SK-N-MC (cell line): ENCODE measurements at places on chromosomes 12 and 14.

DNA sequence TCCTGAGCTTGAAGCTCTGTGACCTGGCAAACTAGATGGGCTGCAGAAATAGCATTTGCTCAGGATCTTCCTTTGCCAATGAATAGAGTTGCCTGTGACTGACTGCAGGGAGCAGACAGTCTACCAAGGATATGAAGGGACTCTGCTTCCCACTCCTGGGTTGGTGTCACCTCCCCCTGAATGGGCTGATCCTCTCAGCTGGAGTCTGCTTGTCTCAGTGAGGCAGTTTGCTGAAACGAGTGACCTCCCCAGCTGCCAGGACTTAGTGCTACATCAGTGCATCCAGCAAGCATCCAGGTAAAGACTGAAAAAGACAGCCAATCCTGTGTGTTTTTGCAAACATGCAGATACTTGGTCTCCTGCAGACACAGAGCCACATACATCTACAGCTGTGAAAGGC lies 28.5 kb downstream of the PAH start:
- DNase-seq, result no peak

GRCh38 chr12:54300225-54300731 lies 537 bp downstream of the NFE2 start:
- no peak for DNase-seq

DNA sequence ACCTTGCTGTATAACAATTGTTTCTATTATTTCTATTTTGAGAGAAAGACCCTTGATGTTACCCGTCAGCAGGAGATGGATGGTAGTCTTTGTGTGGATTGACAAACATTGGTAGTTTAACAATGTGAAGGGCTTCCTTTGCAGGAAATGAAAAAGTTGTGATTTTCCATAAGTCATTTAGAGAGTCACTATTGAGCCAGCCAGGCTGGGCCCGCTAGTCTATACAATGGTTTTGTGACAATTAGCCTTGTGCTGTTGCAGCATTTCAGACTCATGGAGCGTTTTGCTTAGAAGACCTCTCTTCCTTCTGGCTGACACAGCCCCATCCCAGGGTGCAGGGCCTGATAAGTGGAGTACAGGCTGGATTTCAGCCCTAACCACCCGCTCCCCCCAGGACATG lies 18.3 kb upstream of the SLC38A2 start:
- DNase-seq, result no peak

- DNase-seq, result no peak
Measured at GRCh38 chr12:114286145-114286544, 119.8 kb downstream of the TBX5 start.

- no peak for DNase-seq
Measured at GRCh38 chr14:105019861-105020814, 745 bp downstream of the CDCA4 start.

DNA sequence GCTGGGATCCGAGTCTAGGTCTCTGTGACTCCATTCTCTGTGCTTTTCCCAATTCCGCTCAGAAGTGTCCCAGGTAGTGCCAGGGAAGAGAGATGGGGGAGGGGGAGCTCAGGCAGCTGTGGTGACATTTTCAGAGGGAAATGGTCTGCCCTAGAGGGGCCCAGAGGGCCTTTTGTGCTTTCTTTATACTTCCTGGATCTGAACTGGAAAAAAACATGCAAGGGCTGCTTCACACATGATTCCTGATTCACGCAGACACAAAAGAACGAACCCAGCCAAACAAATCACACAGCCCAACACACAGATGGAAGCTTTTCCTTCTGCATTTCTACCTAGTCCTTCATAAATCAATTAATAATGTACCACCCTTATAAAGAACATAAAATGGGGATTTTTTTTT lies 26.5 kb downstream of the GPR68 start:
- DNase-seq, result no peak

DNA sequence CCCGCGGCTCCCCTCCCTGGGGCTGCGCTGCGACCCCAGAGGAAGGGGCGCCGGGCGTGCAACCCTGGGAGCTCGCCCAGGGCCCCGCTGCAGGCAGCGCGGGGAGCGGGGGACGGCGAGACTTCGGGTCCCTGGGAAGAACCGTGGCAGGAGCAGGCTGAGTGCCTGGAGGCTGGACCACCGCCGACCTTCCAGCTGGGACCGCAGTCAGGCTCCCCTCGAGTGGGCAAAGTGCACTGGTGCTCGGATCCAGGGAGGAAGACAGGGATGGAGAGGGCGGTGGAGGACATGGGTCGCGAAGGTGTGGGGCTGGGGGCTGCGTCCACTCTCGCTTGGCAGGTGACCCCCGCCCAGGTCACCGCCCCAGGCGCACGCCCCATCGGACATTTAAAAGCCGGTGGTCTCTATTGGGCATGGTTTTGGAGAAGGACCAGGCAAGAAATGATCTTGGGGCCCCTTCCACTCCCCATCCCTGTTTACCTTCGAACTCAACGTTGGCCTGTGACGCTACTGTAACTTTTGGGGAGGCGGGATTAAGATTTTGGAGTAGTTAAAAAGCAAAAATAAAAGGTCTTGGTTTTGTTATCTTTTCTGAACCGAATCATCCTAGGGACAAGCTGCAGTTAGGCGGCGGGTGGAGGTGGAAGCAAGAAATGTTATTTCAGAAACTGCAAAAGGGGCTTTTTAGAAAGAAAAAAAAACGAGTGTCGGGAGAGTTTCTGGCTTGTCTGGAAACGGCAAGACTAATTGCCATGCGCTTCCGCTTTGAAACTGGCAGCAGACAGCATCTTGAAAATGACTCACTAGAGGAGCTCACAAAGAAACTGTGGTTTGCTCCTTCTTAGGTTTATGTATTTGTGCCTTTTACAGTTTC lies 1.0 kb downstream of the ELK3 start:
- DNase-seq, result peak; percentile 90

- no peak for DNase-seq
Measured at GRCh38 chr14:77309131-77309530, 11.6 kb downstream of the POMT2 start.

GRCh38 chr12:54173066-54173726 lies 15.6 kb downstream of the SMUG1 start:
- no peak for DNase-seq

- peak; percentile 12 for DNase-seq
Measured at GRCh38 chr12:63151623-63152320, 771 bp upstream of the AVPR1A start.

DNA sequence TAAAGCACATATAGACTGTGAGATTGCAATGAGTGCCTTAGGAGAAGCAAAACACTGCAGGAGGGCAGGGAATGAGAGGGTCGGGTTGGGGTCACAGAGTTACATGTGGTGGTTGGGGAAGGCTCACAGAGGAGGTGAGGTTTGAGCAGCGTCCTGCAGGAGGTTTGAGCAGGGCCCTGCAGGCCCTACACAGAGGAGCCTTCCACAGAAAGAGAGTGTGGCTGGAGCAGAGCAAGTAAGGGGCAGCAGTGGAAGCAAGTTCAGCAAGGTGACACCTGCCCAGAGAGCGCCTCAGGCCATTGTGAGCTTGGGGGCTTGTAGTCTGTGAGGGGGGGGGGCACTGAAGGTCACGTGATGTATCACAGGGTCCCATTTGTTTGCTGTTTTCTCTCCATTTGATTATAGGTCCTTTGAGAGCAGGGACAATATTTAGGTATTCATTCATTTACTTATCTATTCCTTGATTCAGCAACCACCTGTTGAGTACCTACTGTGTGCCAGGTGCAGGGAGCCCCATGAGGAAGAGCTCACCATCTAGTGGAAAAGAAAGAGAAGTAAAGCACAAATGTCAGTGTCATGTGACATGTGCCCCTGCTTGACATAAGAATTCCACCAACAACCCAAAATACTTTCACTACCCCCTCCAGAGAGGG lies 56.6 kb downstream of the GALNT16 start:
- DNase-seq, result no peak

DNA sequence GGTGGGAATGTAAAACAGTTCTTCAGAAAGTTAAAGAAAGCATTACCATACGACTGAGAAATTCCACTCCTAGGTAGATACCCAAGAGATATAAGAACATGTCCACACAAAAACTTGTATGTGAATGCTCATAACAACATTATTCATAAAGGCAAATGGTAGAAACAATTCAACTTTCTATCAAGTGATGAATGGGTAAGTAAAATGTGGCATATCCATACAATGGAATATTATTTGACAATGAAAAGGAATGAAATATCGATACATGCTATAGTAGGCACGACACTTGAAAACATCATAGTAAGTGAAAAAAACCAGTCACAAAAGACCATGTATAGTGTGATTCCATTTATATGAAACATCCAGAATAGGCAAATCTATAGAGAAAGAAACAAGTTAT lies 71.3 kb downstream of the GALNT8 start:
- no peak for DNase-seq

GRCh38 chr12:94263011-94263811 lies 114.8 kb downstream of the PLXNC1 start:
- DNase-seq, result no peak

GRCh38 chr12:26838888-26839416 lies 6.0 kb upstream of the ITPR2 start:
- DNase-seq, result no peak

DNA sequence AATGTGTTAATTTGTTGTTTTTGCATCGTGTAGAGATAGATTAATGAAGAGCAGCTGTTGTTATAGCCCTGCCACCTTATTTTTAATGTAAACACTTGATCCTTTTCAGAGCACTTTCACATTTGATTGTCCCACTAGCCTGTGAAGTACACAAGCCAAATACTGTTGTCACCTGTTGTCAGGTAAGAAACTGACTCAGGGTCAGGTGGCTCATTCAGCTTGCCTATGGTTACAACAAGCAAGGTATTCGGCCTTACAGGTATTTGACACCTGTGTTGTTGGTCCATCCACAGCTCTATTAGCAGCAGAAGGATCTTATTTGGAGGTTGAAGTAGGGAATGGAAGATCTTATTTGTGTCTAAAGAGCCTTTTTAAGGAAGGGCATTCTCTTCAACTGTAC lies 108.9 kb downstream of the GPR135 start:
- DNase-seq, result no peak

DNA sequence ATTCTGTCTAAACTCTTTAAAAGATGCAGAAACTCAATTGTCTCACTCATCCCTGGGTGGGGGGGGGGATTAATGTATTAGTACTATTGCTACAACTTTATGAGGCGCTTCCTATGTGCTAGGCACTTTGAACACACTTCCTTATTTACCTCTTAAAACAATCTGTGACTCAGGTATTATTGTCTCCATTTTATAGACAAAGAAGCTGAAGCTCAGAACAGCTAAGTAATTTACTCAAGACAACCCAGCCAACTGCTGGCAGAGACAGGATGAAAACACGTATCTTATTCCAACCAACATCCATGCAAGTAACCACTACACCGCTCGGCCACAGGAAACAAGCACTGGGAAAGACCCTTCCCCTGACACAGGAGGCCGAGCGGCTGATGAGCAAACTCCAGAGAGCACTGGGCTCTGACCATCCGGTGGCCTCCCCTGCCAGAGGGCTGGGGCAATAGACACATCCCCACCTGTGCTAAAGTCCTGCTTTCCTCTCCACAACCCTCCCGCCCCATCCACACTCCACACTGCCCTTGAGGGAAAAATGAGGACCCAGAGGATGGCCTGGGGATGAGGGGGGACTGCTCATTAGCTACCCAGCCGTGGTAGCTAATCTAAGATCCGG lies 244.2 kb downstream of the DPF3 start:
- no peak for DNase-seq

GRCh38 chr12:124506145-124506831 lies 61.1 kb downstream of the NCOR2 start:
- no peak for DNase-seq

DNA sequence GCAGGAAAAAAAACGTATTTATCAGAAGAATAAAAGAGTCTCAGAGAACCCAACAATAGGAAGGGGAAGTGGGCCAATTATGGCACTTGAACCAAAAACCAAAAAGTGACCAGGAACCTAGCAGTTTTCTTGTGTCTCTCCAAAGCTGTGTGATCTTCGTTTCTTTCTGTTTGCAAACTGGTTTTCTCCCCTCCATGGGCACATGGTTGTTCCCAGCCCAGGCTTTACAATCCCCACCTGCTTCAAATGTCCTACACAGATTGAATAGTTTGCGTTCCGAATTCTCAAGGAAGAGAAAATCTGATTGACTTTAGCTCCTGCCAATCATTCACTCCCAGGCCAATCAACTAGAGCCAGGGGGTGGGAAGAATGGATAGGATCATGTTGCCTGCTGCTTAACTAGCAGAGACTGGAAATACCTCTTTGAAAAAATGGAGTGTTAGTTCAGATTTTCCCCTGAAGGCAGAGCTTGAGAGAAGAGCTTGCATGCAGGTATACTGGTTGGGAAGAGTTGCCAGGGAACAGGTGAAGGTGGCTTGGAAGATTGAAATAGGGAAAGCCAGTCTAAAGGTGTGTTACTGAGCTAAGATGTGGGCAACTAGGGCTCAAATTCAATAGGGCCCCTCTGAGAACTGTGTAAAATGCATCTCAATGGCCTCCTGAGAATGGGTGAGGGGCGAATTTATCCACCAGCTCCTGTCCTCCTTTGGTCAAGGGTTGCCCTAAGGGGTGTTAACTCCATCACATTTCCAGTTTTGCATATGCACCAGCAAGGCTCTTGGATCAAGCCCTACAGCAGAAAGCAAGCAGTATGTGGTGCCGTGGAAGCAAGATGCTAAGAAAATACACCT lies 106.4 kb upstream of the SRRM4 start:
- no peak for DNase-seq

DNA sequence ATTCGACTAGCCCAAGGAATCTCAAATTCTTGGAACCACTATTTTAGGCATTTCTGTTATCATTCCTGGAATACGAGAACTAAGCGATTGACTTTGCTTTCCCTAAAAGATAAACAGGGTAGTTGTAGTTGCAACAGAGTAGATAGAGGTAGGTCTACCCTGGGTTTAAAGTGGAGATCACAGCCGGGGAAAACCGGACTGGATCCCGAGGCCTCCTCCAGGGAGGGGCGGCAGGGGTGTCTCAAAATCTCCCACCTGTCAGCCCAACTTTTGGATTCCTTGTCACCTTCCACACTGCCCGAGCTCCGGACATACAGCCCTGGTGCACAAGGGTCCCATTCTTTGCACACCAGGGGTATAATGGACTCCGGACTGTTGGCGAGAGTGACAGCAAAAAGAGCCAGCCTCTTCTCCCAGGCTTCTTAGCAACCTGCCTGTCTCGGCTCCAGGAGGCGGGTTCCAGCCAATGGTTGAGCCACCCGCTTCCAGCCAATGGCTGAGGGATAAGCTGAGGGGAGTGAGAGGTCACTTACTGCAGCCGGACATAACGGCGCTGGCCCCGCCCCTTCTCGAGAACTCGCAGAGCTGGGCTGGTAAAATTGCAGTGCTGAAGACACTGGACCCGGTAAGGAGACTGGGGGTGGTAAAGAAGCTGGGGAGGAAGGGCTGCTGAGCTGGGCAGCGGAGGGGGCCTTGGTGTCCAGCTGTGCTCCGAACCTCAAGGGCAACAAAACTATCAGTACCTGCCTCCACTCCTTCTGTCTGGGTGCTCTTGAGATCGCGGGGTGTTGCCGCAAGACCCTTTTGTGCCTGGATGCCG lies at the start of gene SUOX:
SUOX (plus strand) TSS at position 562 of the 820 bp plus-strand sequence. CDS start 4,946 bp downstream, outside the sequence.
- DNase-seq, result no peak
